ENCODE measurements at places on chromosomes 2 and 18.

DNA sequence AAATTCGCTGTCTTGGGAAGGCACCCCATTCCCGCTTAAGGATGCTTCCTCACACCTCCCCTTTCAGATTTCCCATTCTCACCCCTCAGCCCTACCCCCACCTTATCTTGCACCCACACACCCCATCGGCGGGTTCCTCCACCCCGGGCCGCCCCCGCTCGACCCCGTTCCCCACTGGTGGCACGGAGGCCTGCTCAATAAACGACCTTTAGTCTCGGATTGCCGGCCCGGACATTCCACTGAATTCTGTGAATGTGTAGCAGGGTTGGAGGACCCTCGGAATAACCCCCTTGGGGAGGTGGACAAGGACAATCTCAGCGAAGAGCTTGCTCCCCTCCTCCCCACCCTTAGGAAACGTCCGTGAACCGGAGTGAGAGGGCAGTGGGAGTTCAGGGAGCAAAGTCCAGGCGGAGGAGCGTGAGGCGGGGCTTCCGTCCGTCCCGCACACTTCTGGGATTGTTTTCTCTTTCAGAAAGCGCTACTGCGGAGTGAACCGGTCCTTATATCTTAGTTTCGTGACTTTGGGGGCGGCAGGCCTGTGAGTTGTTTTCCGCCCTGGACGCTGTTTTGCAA, 2.8 kb upstream of the LBX2 start:
- peak; percentile 47 for DNase-seq

DNA sequence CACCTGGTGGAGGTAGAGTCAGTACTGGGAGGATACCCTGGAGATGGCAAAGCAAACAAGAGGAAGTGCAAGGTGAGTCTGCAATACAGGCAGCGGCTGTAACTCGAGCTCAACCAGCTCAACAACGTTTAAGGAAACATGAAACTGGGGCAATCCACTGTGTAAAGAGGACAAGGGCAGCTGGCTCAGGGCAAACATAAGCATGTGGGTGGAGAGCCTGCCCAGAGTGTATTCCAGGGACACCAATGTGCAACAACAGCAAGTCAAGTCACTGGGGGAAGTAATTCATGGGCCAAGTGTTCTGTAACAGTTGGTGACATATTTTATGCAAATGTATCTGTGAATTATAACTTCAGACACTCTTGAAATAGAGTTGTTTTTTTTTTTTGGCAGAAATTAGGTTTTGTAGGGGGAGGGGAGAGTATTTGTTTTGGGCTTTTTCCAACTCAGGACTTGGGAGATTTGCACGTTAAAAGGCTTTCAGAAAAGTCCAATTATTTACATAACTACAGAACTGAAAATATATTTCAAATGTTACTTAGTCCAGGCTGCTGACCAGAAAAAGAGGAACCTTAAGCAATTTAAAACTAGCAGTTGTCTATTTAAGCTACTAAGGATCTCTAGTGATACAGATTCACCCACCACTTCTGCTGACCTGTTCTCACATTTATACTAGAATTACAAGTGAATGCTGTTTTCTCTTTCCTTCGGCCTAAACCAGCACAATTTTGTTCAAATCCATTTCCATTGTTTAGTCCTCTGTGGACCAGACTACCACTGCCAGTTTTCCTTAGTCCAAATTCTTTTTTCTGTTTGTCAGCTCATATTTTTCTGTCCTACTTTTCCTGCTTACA, 18.6 kb downstream of the NRXN1 start:
- DNase-seq = peak; percentile 76

DNA sequence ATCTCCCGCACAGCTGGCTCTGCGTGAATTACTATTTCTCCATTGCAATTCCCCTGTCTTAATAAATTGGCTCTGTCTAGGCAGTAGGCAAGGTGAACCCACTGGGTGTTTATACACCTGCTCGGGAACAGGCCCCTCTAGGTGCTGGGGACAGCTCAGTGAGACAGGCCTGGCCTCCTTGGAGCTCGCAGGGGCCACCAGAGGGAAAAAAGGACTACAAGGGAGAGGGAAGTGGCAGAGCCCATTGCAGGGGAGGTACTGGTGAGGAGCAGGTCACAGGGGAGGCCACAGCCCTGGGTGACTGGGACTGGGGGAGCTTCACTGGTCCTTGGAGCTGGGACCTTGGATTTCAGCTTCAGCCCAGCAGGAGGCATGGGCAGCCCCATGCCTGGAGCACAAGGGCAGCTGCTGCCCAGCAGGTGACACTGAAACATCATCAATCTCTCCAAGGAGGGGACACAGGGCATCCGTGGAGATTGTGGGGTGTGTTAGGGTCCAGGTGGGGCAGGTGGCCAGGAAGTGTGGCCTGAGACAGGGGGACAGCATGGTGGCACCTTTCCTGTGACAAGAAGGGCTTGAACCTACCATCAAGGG, 31.2 kb downstream of the NGEF start:
- no peak for DNase-seq

- DNase-seq = no peak
Measured at GRCh38 chr2:203432811-203433210, 102.3 kb downstream of the RAPH1 start.

DNA sequence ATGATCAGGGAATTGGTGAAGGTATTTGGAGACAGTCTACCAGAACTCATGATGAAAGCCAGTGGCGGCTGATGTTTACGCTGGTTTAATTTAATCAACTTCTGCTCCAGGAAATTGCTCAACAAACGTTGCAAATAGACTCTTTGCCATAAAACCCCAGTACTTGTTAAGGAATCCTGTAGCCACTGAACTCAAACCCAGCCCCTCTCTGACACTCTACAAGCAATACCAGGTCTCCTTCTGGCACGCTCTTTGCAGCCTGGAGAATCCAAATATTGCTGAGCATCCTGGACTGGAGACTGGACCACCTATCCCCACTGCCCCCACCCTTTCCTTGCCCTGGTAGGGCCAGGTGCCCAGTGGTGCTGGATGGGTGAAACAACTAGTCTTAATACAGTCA, 308.2 kb downstream of the FBXO15 start:
- no peak for DNase-seq

DNA sequence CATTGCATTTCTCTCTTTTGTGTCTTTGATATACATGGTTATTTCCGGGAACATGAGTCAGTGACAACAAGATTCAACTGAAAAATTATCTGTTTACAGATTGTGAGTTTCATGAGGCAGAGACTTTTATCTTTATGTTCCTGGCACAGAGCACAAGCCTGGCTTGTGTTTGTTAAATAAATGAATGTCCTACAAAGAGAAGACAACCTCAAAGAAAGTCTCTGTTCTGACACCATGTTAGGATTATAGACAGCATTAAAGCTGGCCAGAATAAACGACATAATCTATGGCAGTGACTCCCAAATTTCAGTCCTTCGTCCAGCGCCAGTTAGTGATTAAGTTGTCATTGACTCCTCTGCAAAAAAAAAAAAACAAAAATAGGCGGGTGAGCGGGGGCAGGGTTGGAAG, 97.4 kb upstream of the DNAJC10 start:
- DNase-seq = no peak

- no peak for DNase-seq
Measured at GRCh38 chr2:136383167-136383566, 265.2 kb upstream of the CXCR4 start.
